ENCODE measurements at places on chromosomes 5 and 9.

DNA sequence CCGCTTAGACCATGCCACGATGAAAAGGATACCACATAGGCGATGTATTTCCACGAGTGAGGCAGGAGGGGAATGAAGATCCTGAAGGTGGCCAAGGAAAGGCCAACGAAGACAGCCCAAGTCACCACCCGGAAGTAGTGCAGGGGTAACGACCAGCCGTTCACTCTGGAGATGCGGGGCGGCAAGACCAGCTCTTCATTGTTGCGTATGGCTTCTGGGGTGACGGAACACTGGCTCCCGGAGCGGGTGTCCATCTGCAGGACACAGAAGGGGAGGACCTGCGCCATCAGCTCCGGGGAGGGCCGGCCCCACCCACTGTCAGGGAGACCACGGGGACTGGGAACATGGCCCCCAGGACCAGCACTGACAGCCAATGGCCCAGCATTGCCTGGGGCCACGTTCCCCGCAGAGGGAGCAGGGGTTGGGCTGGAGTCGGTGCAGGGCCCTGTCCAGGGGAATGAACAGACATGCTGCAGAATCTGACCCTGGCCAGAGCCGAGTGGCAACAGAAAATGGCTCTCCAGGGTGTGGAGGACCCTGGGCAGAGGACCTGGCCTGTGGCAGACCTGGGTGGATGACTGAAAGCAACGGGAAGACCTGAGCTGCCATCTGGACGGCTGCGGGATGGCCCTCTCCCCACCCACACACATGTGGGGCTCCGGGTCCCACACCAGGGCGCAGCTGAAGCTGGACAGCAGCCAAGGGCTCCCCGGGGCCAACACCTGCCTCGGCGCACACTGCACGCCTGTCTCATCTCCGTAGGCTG is 17.7 kb downstream of the ZDHHC11B start:
- DNase-seq = no peak

DNA sequence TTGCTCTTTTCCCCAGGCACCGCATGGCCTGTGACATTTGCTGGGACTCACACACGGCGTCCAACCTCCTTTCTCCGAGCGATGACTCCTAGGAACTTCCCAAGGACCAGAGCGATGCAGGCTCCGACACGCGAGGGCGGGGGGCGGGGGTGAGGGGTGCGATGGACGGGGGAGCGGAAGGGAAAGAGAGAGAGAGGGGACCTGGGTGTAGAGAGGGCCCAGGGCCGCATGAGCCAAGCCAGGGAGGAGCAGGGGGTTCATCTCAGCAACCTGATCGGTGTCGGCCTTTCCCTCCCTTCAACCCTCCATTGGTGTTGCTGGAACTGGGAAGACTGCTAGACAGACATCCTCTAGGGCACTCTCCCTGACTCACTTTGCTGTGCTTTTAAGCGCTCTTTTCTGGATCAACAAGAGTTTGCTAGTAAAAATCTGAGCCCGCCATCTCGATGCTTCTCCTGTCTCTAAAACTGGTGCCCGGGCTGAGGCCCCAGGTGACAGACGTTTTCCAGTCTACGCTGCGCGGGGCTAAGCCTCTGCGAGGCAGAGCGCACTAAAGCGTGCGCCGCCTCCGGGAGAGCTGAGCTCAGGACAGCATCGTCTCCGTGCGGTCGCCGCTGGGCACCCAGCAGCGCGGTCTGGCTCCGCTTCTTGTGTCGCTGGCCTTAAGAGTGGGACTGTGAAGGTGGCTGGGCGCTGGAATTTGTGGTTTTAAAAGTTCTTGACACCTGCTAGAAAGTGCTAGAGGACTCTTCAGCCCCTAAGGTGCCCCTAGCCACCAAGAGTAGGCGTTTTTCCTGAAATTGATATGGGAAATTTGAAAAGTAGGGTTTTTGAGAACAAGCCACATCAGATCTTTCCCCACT is 1.0 kb upstream of the TSLP start:
- peak; percentile 45 for DNase-seq

GRCh38 chr5:65191554-65192135 is 290.1 kb downstream of the ADAMTS6 start:
- no peak for DNase-seq

- no peak for DNase-seq
Observed at GRCh38 chr5:141785135-141785534, 93.1 kb downstream of the PCDH1 start.

- DNase-seq = peak; percentile 41
Observed at GRCh38 chr5:6633469-6634245, 417 bp downstream of the SRD5A1 start.

GRCh38 chr5:112918679-112919078 is 3.3 kb downstream of the REEP5 start:
- no peak for DNase-seq

DNA sequence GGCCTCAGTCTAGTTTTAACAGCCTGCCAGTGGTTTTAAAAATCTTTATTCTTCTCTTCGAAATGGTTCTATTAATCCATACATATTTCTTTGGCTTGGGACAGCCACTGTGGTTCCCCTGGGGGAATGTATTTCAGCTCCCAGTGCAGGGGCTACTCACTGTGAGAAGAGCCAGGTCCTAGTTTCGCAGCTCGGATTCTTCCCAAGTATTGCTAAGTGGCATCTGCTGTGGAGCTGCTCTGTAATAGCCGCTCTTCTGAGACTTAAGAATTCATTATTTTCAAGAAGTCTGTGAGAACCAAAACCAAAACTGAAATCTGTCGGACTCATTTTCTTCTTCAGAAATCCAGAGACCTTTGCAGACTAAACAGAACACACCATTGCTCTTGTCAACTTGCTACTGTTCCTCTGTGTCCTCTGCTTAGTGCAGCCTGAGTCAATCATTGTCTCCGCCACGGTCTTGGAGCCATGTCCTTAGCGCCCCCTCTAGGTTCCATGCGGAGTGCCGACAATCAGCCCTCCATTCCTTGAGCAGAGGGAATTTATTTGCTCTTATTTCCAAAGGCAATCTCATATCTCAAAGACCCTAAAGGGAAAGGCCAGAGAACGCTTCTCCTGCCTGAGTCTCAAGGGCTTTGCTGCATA is 478.2 kb downstream of the SPATA31D1 start:
- no peak for DNase-seq
